NCI-H524 treated with DMSO at 0.1 percent for 48 hours (cell line): ENCODE measurements at places on chromosomes 5 and 9.

GRCh38 chr5:38621840-38622437 is 65.5 kb upstream of the LIFR start:
- DNase-seq = no peak

DNA sequence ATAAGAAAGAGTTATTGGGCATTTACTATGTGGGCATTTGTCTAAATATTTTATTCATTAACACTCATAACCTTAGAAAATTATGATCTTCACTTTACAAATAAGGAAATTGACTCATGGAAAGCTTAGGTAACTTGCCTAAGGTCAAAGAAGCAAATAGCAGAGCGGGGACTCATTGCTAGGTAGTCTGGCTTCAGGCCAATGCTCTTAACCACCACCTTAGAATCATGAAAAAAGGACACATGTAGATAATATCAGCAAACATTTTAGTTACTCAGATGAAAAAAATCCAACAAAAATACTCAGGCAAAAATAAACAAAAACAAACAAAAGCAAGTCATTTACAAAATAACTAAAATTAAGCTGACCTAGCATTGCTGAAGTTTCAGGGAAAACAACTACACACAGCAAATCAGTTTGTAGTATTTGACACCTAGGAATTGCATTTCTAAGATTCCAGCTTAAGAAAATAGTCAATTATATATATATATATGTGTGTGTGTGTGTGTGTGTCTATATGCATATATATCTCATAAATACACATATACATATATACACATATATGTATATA is 166.0 kb downstream of the HMHB1 start:
- DNase-seq = no peak

- no peak for DNase-seq
These were observed 109.4 kb downstream of the MAT2B start for GRCh38 chr5:163614787-163615186.

- no peak for DNase-seq
These were observed 91.0 kb upstream of the COL5A1 start for GRCh38 chr9:134550584-134550983.

GRCh38 chr5:55160493-55161209 is 680 bp downstream of the GPX8 start:
- no peak for DNase-seq

GRCh38 chr5:35857606-35858205 is 1.0 kb downstream of the IL7R start:
- no peak for DNase-seq

GRCh38 chr9:126386088-126386487 is 59.5 kb downstream of the MVB12B start:
- no peak for DNase-seq

DNA sequence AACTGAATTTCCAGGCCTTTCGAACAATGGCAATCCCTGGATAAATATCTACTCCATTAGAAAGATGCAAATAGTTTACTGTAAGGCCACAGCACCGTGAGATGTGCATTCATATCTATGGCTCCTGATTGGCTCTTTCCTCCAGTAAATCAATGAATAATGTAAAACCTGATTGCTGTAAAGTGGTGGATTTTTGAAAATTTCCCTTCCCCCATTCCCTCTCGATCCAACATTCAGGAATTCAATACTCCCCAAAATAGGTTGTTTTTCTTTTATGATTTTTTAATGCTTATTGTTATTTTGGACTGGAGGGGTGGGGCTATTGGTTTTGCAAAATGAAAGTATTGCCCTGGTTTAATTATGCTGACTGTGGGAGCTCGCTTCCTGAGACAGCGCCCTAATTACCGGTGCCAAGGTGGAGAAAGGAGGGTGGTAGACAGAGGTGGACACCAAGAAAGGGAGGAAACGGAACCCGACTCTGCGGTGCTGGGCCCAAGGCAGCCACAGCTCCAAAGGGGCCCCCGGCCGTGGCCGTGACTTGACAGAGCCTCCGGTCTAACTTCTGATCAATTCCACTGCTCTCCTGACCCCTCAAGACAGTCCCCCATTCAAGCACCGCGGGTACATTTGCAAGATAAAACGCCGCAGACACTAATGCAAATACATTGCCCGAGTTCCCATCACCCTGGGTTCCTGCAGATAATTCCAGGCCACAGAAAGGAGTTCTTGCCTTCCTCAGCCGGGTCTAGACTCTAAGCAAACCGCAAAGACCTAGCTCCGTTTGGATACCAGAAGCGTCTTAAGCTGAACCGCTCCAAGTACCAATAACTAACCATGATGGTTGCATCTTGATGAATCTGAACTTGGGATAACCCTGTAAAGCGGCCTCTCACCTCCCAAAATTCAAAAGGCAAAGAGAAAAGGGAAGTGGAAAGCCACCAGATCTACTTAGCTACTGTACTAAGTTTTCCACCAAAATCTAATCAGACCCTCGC is 211.2 kb downstream of the MEF2C start:
- DNase-seq = no peak

DNA sequence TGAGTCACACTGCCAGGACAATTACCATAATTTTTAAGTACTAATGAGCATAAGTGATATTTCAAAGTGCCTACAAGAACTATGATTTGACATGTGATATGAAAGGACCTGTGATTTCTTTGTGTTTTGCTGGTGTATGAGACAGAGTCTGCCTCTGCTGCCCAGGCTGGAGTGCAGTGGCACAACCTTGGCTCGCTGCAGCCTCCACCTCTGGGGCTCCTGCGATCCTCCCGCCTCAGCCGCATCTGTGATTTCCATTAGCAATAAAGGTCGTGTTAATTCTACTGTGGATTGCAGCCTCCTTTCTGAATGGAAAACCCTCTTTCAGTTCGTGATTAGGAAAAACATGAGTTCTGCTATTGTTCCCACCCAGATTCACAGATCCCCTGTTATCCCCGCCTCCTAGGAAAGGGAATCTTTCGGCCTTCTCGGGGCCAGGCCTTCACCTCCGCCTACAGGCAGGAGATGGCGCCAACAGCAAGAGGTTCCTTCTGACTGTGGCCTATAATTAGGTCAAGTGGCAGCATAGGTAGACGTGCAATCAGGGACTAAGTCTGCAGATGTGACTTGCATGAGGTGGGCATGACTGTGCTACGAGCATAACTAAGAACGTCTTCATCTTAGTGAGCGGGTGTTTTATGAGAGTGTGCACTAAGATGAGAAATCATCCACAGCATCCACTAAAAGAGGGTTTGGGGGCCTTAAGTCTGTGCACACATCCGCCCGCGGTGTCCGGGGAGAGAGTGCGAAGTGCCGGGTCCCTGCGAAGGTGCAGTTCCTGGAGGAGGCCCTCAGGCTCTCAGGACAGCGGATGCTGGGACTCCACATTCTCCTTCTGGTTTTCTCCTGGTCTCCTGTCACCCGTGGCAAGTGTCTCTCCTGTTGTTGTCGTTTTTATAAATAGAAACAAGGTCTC is 23.1 kb downstream of the TRIM7 start:
- DNase-seq = no peak

DNA sequence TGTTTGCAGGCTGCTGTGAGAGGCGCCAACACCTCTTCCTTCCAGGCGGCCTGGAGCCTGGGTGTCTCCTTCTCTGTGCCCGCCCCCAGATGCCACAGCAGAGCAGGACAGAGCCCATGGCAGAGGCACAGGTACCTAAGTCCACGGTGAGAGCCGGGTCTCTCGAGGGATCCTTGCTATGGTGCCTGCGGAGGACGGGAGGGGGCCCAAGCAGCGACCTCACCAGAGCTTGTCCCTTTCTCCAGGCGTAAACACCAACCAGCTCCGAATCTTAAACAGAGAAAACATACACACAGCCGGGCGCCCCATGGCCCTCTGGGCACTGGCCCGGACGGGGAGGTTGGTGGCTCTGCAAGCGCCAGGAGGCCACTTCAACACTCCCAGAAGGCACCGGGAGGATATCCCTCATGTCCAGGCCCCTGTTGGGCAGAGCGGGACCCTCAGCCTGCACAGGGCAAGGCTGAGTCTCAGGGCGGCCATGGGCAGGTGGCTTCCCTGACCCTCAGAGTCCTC is 11.8 kb downstream of the CCDC187 start:
- DNase-seq = no peak

- peak; percentile 36 for DNase-seq
These were observed 2.9 kb downstream of the JAK2 start for GRCh38 chr9:4987961-4988421.

DNA sequence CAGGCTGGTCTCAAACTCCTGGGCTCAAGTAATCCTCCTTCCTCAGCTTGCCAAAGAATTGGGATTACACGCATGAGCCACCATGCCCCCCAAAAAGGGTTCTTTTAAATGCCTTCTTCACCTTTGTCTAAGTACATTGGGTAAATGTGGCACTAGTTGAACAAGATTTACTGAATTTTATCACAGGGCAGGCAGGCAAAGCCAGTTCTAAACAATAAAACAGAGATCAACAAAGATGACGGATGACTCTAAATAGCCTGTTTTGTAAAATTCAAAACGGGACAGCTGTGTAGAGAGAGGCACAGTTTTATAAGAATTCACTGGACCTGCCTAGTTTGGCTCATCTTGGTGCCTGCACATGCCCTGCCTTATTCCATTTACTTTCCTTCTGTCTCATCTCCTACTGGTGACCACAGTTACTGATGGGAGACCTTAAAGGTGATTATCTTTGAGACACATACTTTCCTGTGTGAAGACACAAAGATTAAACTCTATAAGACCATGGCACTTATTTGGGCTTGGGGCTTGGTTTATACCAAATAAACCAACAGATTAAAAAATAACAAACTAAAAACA is 149.6 kb upstream of the DMRT1 start:
- DNase-seq = no peak

GRCh38 chr9:105038051-105038450 is 110.1 kb upstream of the ABCA1 start:
- DNase-seq = no peak
